ENCODE measurements at places on chromosomes 3 and 15.
A peak's percentile ranks its signal among the peaks of the same experiment; 100 is the strongest.

DNA sequence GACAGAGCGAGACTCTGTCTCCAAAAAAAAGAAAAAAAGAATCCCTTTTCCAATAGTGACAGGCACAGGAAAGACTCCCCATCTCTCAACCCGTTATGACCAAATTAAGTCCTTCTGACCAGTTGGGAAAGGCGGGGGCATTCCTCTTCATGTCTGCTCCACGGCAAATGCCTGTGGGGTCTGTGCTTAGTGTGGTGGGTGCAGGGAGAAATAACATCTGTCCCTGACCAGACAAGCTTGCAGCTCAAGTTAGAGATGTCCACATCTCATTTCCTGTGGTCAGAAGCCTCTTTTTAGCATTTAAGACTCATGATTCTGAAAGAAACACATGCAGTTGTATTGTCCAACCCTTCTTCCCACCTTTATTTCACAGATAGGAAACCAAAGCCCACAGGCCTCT is 16.2 kb downstream of the PLA1A start:
- no peak for DNase-seq

DNA sequence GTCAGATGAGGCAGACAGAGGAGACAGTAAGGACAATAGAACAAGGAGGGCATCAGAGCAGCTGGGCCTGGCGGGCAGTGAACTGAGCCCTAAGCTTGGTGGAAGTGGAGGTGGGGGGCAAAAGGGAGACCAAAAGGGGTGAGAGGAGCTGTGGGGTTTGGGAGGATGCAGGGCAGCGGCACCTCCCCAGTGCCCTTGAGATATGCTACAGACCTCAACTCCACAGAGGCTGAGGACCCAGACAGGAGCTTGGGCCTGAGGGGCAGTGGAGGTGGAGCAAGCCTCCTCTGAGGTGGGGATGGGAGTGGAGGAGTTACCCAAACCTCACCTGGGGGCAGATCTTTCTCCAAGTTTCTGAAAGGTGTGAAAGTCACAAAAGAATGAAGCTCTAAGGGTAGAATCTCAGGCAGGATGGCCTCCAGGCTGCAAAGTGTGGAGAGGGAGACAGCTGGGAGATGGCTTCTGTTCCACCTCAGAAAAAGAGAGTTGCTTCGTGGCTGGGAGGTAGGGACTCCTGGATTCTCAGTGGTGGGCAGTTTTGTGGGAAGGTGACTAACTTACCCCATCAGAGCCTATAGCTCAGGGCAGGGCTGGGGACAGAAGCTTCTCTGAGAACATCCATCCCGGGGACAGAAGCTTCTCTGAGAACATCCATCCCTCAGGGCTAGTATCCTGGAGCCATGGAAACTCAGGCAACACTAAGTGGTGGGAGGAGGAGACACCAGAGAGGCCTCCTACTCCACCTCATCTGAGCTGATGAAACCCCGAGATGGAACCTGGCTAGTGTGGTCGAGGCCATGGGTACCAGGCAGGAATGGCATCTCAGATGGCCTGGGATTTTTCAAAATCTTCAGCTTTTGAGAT is 2.3 kb upstream of the CLK3 start:
- DNase-seq = no peak

GRCh38 chr3:60591267-60591666 is 660.0 kb downstream of the FHIT start:
- DNase-seq = no peak

GRCh38 chr15:78000091-78000926 is 77.2 kb downstream of the TBC1D2B start:
- DNase-seq = peak; percentile 69

- DNase-seq = no peak
These were observed 928 bp upstream of the CCR4 start for GRCh38 chr3:32950516-32950915.

DNA sequence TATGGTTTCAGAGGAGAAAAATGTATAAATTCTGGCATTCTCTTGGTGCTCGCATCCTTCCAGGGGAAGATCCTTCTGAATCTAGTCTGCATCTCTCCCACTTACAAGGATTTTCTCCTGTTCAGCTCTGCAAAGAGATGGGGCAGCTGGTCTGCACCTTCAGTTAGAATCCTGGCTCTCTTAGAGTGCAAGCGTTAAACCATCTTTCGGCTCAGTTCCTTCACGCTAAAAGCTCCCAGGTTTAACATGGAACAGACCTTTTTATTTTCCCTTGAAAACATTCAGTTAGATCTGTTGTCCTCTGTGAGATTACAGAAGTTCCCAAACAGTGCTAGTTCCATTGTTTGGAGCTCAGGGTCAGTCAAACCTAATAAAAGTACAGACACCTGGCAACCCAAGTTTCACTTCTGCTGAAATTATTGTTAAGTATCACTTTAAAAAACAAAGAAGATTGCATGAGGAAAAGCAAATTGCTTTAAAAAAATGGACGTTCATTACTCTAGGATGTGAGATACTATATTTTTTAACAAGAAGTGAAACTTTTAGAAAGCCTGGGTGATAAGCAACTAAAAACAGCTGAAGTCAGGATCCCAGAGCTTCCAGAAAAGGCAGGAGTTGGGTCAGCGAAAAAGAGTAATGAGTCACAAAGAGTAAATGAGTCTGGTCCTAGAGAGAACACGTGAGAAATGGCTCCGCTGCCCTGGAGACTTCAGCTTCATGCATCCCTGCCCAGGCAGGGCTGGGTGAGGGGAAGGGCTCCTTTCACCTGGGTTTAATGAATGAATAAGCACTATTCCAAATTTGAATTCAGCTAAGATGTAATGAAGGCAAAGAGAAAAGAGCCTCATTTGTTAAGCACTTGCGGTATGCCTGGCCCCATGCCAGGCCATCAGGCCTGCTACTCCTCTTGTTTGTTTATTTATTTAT is 63.3 kb downstream of the ABTB1 start:
- no peak for DNase-seq

- no peak for DNase-seq
These were observed 961.4 kb downstream of the VGLL3 start for GRCh38 chr3:86029590-86029989.

DNA sequence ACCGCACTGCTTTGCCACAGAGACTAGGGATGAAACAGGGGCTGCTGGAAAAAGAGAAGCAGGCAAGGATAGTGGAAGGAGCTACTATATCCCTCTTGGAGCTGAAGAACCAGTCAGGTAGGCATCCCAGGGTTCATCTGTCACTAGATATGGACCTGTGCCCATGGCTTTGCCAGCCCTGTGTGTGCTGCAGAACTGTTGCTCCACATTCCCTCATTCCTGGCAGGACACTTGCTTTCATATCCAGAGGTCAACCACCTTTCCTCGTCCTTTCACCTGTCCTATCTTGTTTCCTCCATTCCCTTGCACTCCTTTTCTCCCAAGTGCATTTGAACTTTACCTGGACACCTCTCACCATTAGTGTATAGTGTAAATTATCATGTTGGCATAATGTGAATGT is 12.0 kb downstream of the SNRK start:
- DNase-seq = no peak

GRCh38 chr3:150721285-150722130 is 17.8 kb upstream of the ERICH6 start:
- no peak for DNase-seq

DNA sequence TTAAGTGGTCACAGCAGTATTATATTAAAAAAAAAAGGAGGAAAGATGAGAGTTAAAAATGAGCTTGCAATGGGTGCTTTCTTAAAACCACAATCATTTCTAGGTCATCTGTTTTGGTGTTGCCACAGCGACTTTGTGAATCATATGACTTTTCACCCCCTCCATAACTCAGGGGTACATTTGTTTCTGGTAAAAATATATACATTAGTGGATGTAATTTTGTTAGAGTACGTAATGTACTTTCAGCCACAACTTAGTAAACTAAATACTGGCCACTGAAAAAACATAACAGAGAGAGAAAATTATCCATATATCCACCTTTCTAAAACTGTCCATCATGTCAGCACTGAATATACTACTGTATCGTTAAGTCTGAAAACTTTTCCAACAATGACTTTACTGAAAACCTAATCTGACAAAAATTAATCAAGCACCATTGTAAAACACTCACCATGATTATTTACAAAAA is 3.4 kb downstream of the ANKRD28 start:
- no peak for DNase-seq

GRCh38 chr3:65716071-65716751 is 322.5 kb downstream of the MAGI1 start:
- no peak for DNase-seq

DNA sequence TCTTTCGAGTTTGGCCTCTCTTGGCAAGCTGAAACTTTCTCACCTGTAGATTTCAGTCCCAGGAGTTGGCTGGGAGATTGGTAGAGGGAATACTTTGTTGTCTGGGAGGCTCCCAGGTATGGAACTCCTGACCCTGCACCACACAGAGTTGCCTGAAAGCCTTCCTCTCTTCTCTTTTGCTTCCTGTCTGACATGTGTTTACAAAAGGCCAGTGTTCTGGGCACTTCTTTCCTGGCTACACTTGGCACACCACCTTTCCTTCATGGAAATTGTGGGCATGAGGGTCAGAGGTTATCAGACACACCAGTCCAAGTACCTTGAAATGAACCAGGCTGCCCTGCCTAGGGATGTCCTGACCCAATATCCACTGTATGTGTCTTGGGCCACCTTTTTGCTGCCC is 123.7 kb downstream of the ABHD5 start:
- no peak for DNase-seq

GRCh38 chr3:126077754-126078153 is 6.2 kb downstream of the SLC41A3 start:
- no peak for DNase-seq

- DNase-seq = no peak
These were observed 39.8 kb downstream of the PRICKLE2 start for GRCh38 chr3:64185436-64185835.

GRCh38 chr3:126679318-126679751 is 24.4 kb upstream of the TXNRD3 start:
- peak; percentile 73 for DNase-seq

GRCh38 chr15:100596792-100597191 is 5.2 kb downstream of the LINS1 start:
- peak; percentile 99 for DNase-seq

GRCh38 chr15:52101542-52102323 is 10.8 kb downstream of the BCL2L10 start:
- no peak for DNase-seq

DNA sequence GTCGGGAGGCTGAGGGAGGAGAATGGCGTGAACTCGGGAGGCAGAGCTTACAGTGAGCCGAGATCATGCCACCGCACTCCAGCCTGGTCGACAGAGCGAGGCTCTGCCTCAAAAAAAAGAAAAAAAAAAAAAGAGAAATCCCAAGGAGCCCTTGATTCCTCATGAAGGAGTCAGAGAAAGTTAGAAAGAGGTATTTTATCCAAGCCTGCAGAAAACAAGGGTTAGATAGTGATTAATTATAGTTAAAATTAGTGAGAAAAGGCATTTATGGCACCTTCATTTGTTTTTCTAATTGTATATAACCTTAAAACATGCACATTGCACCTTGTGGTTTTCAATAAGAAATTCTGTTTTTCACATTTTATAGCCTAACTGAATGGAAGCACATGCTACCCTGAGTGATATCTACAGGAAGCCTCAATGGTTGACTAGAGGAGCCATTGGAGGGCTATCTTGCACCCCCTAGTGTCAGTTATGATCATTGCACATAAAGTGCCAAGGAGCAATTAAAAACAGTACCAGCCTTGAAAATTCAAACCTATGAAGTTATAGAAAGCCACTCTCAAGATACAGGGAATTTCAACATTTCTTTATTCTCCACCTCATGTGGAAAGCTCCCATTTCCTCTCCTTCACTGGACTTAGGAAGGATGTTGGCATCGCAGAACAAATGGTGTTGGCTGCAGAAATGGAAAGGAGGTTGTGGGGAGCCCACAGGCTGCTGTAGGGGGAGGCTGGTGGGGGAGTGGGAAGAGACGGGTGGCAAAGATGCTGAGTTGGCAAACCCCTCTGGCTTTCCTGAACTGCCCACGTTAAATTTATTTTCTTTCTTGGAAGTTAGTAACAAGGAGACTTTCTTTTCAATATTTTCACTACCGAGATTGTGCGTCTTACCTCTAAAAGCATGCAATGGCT is 48.5 kb downstream of the ITGA11 start:
- peak; percentile 34 for DNase-seq

GRCh38 chr15:68204776-68205557 is at the start of gene CALML4:
CALML4 (minus strand) TSS chr15:68205332; CDS start chr15:68205247, 85 bp downstream.
- no peak for DNase-seq

DNA sequence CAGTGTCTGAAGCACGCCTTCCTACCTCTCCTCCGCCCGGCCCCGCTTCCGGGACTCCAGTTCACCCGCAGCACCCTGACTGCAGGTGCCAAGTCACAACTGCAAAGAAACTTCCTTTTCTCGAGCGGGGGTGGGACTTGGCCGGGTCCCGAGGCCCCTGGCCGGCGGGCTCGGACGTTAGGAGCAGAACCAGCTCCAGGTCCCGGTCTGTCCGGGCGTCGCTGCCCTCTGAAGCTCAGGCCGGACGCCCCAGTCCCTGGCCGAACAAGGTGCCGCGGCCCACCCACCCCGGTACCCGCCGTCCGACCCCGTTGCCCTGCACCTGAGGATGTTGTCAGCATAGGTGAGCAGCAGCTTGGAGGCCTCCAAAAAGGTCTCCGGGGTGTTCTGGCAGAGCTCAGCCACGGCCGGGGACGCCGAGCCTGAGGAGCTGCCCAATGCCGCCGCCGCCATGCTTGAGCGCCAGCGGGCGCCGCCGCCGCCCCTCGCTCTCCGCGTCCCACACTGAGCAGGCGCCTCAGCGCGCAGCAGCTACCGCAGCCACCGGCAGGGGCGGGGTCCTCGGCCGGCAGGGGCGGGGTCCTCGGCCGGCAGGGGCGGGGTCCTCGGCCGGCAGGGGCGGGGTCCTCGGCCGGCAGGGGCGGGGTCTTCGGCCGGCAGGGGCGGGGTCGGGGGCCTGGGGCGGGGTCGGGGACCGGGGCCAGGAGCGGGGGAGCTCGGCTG is at the start of gene NGLY1:
Gene NGLY1 (minus strand): TSS at position 506 of the 723 bp plus-strand sequence. CDS start 53 bp downstream, at position 453.
- peak; percentile 77 for DNase-seq

GRCh38 chr3:182276512-182276911 is 516.8 kb upstream of the ATP11B start:
- no peak for DNase-seq

GRCh38 chr3:28103861-28104260 is 137.6 kb upstream of the CMC1 start:
- no peak for DNase-seq

- DNase-seq = peak; percentile 79
These were observed 18.8 kb downstream of the PSTPIP1 start for GRCh38 chr15:77013776-77014131.

DNA sequence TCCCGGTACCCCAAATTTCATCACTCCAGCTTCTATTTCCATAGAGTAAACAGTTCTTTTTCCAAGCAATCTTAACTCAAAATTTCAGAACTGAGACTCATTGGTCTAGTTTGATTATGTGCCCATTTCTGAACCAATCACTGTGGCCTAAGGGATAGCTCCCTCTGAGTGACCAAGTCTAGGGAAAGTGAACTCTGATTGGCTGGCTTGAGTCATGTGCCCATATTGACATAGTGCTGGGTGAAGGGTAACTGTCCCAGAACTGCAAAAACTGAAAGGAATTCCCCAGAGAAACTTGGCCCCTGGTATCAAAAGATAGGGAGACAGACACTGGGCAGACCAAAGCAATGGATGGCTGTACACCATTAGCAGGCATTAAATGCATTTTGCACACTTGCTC is 171.2 kb upstream of the WNT5A start:
- DNase-seq = no peak

DNA sequence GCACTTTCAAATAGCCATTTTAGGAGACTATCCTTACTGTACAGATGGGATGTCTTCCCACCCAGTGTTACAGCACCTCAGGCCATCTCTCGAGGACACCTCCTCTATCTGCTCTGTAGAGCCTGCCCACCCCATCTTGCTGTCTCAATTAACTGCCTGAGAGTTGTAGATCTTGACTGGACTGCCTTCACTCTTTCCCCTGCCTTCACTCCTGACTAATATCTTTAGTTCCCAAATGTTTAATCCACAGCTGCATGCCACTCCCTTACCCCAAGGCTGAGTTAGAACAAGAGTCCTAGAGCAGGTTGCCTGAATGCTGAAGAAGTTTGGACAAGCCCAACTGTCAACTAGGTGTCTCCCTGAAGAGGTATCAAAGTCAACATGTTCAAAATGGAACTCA is 1.3 kb upstream of the PP2D1 start:
- DNase-seq = no peak
